ENCODE measurements at places on chromosomes 2 and 18. TPM values are rescaled to one million over a fixed set of nuclear protein-coding genes. Genes with fewer than 3 reads are reported as not detected.

GRCh38 chr2:46849046-46849715 lies 66.4 kb downstream of the MCFD2 start:
- no peak for DNase-seq

ANKRD44 gene
- total RNA-seq: 13.7 TPM

- DNase-seq: peak; percentile 5
These were observed 489 bp downstream of the TRMT61B start for GRCh38 chr2:28869494-28870145.

- no peak for DNase-seq
These were observed 162.6 kb downstream of the QPCT start for GRCh38 chr2:37507051-37507410.

DNA sequence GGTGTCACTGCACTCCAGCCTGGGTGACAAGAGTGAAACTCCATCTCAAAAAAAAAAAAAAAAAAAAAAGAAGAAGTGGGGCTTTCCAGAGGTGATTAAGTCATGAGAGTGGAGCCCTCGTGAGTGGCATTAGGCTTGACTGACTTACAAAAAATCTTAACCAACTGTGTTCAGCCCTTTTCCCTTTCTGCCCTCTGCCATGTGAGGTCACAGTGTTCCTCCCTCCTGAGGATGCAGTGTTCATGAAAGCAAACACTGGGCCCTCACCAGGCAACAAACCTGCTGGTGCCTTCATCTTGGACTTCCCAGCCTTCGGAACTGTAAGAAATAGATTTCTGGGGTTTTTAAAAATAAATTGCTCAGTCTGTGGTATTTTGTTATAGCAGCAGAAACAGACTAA lies 37.0 kb upstream of the METTL21A start:
- no peak for DNase-seq

GRCh38 chr2:7037340-7038333 lies 120.4 kb downstream of the RNF144A start:
- no peak for DNase-seq

STPG4 gene
- total RNA-seq: 0.63 TPM

TMEM169 gene
- total RNA-seq: 0.76 TPM

DNA sequence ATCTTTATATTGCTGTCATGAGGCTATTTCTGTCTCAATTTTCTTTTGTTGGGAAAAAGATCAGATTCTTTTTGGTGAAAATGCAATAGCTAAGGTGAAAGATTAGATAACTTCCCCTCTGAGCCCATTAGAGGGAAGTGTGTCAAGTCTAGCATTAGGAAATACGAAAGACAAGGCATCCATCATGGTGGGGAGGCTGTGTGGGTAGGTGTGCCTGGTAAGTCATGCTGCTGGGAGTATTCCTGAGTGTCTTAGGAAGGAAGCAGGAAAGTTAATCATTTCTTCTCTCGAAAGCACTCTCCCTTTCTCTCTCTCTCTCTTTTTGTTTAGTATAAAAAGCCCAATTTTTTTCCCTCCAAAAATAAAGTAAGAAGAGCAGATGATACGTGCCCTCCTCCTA lies 780.2 kb upstream of the FSHR start:
- no peak for DNase-seq

DNA sequence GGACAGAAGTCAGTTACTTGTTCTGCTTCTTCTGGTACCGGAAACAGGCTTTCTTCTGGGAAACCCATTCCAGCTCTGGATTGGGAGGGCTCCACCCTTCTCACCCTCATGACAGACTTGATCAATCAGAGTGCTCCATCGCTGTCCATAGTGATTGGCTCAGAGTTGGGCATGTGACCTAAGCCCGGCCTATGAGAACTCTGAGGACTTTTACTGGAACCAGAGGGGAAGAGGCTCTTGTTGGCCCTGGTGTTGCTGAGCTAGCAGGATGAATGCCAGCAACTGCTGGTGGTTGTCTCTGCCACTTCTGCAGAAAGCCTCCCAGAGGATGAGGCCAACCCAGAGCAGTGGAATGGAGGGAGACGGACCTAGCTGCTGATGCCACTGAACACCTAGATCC lies 33.3 kb downstream of the TMEM37 start:
- no peak for DNase-seq

MARCO gene
- total RNA-seq: 10.4 TPM

- DNase-seq: no peak
These were observed 51.7 kb downstream of the VIT start for GRCh38 chr2:36748166-36748565.

MEP1B gene
- 11.6 TPM for total RNA-seq

GRCh38 chr2:221897718-221898117 lies 325.6 kb upstream of the EPHA4 start:
- no peak for DNase-seq

DNA sequence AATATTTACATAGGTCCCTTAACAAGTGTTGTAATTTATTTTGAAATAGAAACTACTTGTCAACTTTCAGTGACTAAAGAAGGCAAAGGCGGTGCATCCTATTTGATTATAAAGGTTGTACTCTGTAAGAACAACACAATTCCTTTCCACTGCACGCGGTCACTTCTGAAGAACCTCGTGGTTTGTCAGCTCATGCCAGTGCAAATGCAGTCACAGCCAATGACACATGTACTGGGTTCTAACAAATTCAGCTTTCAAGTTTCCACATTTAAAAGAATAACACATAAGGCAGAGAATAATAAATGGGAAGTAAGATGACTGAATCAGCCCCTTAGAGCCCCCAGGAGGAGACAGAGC lies 39.7 kb downstream of the CYB5A start:
- no peak for DNase-seq

DNA sequence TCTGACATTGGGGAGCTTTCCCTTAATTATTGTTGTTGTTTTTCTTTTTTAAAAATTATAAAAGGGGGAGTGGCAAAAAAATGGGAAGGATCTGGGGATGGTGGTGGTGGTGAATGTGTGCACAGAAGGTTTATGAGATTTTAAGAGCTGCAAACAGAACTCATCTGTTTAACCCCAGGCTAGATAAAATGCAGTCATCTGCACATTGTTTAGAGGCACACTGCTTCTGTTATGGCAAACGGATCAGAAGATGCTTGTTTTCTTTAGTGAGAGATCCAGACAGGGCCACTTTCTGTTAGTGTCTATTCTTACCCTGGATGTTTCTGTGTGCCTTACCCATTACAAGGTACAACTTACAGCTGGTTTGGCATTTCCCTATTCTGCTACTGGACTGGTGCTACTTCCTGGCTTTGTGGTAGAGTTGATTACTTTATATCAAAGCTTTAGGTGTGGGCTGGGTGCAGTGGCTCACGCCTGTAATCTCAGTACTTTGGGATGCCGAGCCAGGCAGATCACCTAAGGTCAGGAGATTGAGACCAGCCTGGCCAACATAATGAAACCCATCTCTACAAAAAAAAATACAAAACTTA lies 68.2 kb upstream of the NRP2 start:
- DNase-seq: no peak

DNA sequence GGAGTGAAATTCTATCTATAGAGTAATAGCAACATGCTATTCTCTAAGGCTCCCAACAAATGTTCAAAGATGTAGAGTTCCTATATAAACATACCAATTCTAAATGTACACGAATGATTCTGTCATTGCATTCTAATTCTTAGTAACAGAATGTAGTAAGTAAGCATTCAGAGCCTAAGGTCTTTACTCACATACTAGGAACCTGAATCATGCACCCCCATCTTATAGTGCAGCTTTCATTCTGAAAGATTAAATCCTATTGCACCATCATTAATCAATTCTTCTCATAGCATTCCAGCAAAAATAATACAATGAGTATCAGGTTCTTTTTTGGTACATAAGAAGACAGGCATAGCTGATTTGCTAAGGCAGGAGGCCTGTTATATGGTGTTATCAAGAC lies 230.0 kb downstream of the NCKAP5 start:
- no peak for DNase-seq

DNA sequence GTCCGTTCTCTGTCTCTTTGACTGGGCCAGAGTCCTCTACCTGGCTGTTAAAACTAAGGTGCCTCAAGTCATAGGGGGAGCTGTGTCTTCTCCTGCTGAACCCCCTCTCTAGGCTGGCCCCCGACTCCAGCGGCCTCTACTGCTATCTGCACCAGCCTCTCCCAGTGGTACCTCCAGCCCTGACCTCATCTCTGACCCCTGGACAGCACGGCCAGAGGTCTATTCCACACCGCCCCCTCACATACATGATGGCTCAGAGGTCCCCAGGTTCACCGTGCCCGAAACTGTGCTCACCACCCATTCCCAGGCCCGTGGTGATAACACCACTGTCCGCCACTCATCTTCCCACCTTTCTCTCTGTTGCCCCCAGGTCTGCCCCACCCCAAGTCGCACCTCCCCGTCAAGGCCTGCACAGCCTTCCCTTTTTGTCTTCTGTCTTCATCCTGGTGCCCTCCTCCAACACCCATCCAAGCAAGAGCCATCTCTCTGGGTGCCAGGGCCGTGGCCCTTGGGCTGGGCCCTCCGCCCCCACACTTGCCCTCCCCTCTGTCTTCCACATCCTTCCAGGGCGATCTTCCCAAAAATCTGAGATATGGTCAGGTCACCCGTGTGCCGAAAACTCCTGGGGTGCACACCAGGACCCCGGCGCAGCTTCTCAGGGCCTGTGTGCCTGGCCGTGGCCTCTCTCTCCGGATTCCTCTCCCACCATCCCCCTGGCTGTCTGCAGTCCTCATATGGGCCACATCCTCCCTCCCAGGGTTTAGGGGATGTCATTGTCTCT lies 134.4 kb upstream of the ID2 start:
- peak; percentile 45 for DNase-seq

INPP5D gene
- total RNA-seq: 8.2 TPM

GRCh38 chr2:42867093-42868065 lies 75.0 kb upstream of the HAAO start:
- no peak for DNase-seq

ANKRD29 gene
- 1.5 TPM for total RNA-seq

GRCh38 chr2:20543469-20544152 lies 96.7 kb downstream of the RHOB start:
- no peak for DNase-seq

CEBPZOS gene
- 37.8 TPM for total RNA-seq

RAPH1 gene
- total RNA-seq: 50.4 TPM

- no peak for DNase-seq
These were observed 19.3 kb upstream of the HPCAL1 start for GRCh38 chr2:10283106-10284062.

DNA sequence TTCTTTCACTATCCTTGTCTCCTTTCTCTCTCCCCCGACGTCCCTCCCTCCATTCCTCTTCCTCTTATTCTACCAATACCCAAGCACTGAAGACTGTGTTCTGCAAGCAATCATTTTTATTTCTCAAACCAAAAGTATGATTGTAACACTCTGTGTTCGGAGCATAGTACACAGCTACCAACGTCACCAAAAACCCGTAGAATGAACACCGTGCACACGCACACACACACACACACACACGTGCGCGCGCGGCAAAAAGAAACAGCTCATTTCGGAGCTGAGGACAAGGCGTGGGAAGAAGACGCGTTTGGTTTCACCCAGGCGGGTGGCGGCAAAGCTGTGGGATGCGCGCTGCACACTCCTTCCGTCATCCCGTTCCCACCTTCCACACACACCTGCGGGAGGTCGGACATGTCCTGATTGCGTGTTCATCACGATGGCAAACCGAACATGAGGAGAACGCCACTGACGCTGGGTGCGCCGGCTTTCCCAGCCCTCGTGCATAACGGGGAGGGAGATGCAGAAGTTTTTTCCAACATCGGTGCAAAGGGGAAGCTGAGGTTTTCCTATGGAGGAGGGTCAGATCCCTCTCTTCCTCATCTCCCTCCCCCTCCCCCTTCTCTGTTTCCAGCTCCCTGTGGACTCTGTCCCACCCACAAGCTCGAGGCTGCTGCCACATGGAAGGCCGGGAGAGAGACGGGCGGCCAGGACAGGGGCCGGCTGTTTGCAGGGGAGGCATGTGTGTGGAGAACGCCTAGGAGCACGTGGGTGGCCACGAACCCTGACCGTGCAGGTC lies 20.4 kb downstream of the MBP start:
- DNase-seq: no peak

IL36RN gene
- total RNA-seq: not detected

SH3RF3 gene
- 3.7 TPM for total RNA-seq

CRYGD gene
- total RNA-seq: not detected

GRCh38 chr2:20352230-20352578 lies 1.6 kb upstream of the PUM2 start:
- DNase-seq: no peak

DNA sequence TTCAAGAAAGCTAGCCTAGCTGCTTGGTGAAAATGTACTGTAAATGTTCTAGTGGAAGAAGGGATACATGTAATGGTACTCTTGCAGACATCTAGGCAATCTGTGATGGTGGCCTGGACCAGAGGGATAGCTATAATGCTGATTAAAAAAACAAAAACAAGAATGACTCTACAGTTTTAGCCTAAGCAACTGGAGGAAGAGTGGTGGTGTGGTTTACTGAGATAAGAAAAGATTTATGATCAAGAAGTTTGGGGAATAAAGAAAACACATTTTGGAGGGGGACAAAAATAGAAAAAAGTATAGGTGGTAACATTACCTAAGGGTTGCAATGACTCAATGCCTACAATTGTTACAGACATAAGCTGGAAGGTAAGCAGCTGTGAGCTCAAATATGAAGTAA lies 1080.7 kb upstream of the CELF4 start:
- no peak for DNase-seq

DNA sequence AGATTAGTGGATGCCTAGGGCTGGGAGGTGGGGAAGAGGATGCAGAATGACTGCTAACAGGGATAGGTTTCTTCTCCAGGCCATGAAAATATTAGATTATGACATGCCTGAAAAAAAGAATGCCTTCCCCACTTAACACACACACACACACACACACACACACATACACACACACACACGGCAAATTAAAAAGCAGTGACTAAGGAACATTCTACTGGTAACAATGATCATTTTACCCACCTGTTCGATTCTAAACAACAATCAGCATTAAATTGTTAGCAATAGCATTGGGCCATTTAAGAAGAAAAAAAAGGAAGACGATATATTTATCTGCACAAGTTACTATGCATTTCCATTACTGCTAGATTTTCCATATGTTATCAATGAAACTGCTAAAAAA lies 10.8 kb downstream of the CACNB4 start:
- no peak for DNase-seq

- no peak for DNase-seq
These were observed 69.3 kb downstream of the NEDD4L start for GRCh38 chr18:58113337-58113736.

GRCh38 chr18:63971320-63972001 lies 1.6 kb downstream of the SERPINB8 start:
- DNase-seq: no peak

DNA sequence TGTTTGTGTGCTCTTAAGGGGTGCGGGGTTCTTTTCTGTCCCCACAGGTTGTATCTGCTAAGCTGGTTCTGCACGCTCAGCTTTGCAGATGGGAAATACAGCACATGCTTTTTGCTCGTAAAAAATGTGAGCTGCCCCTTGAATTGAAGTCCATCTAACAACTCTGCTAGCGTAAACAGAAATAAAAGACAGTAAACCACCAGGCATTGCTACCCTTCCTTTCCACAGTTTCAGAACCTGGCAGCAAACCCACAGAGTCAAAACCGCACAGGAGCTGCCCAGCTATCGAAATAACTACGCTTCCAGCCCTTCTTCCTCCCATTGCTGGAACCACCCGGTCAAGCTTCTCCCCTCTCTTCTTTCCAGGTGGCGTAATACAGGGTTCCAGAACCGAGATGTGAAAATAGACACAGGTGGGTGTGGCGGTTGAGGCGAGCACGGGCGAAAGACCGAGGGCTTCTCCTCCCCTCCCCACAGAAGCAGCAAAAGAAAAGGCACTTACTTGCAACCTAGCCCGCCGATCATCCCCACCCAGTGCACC lies 479 bp downstream of the SCN9A start:
- DNase-seq: no peak

GRCh38 chr18:37572736-37573135 lies 7.1 kb upstream of the CELF4 start:
- no peak for DNase-seq

NLRC4 gene
- 0.46 TPM for total RNA-seq
